ENCODE measurements at places on chromosomes 6 and 20. TPM values are rescaled to one million over a fixed set of nuclear protein-coding genes. Genes with fewer than 3 reads are reported as not detected.

The TSPO2 gene
- total RNA-seq: not detected

The RGS17 gene
- 7.8 TPM for total RNA-seq

The KIF25 gene
- total RNA-seq: not detected

The LINC00237 gene
- not detected for total RNA-seq

The KIF6 gene
- 0.08 TPM for total RNA-seq

The FHL5 gene
- not detected for total RNA-seq

The B3GAT2 gene
- not detected for total RNA-seq

The CPNE5 gene
- 0.18 TPM for total RNA-seq

The SEMG1 gene
- total RNA-seq: not detected
